HFF-Myc (cell line): ENCODE measurements at places on chromosomes 6 and 20.

- DNase-seq = peak; percentile 81
Measured at GRCh38 chr6:139402876-139403386, 28.5 kb upstream of the CITED2 start.

- no peak for DNase-seq
Measured at GRCh38 chr6:15841937-15842726, 179.3 kb upstream of the DTNBP1 start.

DNA sequence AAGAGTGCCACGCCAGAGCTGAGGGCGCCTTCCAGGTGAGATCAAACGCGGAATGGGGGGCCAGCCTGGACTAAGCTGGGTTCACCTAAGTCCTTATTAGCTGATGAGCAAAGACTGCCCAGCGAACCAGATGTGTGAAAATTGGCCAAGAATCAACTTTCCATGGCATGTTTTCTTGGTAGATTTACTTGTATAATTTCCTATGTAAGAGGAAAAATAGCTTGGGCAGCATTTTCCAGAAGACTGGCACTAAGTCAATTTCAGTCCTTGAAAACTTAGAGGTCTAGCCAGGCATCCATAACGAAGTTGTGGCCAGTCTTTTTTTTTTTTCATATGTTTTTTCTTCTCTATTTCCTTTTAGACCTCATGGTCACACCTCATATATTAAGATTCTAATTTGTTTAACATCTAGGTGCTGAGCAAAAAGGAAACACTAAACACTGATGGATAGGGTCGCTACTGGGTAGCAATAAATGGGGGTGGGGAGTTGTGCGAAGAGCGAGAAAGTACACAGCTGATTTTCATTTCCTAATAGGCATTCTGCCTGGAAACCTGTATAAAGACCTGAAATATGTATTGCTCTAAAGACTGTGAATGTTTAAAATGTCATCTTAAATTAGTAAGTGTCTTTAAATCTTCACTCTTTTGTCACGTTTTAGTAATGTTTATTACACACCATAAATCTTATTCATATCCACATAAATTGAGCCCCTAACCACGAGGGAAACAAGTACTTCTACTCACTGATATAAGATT is 188.8 kb downstream of the CD83 start:
- no peak for DNase-seq

GRCh38 chr6:39225946-39226437 is 3.3 kb downstream of the KCNK5 start:
- DNase-seq = no peak

GRCh38 chr20:56360133-56360907 is 1.5 kb downstream of the FAM210B start:
- DNase-seq = no peak

- no peak for DNase-seq
Measured at GRCh38 chr6:132708771-132709170, 5.1 kb downstream of the VNN1 start.

- no peak for DNase-seq
Measured at GRCh38 chr6:33431880-33432541, 12.1 kb downstream of the SYNGAP1 start.

GRCh38 chr6:49966334-49966733 is 2.4 kb upstream of the DEFB114 start:
- DNase-seq = no peak

DNA sequence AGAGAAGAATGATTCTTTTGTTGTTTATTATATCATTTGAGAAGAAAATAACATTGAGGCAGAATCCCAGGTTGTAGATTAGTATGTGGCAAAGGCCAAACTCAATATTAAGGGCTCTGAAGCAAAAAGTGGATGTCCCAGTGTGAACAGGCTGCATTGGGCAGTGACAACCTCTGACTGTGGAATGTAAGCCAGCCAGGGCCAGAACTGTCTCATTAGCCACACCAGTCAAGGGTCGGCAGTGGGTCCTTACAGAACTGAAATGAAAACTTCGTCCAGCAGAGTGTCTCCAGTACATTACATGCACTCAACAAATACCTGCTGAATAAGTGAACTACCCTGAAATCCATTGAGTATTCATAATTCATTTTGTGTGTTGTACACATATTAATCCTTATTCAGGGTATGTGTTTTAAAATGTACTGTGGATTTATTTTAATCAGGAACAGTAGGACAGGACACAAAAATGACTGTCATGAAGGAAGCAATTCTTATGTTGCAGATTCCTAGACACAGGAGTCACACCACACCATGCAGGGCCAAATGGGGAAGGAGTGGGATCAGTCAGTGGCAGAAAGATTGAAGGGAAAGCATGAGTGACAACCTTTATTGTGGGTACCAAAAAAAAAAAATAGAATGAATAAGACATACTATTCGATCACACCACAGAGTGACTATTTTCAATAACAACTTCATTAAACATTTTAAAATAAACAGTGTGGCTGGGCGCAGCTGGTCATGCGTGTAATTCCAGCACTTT is 64.9 kb upstream of the UTRN start:
- DNase-seq = no peak
